T-helper 2 cell (primary cell): ENCODE measurements at places on chromosomes 2 and 18.
A peak's percentile ranks its signal among the peaks of the same experiment; 100 is the strongest.

DNA sequence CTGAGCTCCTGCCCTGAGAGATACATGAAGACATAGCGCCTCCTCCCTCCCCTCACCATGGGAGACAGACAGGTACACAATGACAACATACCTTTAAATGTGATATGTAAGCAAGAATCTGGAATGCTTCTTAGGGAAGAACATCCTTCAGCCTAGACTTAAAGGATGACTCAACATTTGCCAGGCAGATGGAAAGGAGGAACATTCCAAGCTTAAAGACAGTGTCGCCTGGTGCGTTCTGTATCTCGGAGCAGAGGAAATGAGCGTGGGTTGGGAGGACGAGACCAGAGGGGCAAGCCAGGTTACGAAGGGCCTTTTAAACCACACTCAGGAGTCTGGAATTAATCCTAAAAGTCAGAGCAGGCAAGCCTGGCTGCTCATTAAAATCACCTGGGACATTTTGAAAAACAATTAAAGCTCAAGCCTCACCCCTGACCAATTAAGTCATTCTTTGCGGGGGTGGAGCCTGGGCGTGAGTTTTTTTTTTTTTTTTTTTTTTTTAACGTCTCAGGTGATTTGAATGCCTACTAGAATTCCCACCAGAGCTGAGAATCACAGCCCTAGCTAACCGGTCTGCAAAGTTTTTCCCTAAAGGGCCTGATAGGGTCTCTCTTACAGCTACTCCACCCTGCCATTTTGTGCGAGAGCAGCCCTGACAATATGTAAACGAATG is 131.2 kb upstream of the SEC11C start:
- no peak for DNase-seq

- no peak for DNase-seq
Observed at GRCh38 chr2:219626540-219626939, 890 bp upstream of the SLC4A3 start.

DNA sequence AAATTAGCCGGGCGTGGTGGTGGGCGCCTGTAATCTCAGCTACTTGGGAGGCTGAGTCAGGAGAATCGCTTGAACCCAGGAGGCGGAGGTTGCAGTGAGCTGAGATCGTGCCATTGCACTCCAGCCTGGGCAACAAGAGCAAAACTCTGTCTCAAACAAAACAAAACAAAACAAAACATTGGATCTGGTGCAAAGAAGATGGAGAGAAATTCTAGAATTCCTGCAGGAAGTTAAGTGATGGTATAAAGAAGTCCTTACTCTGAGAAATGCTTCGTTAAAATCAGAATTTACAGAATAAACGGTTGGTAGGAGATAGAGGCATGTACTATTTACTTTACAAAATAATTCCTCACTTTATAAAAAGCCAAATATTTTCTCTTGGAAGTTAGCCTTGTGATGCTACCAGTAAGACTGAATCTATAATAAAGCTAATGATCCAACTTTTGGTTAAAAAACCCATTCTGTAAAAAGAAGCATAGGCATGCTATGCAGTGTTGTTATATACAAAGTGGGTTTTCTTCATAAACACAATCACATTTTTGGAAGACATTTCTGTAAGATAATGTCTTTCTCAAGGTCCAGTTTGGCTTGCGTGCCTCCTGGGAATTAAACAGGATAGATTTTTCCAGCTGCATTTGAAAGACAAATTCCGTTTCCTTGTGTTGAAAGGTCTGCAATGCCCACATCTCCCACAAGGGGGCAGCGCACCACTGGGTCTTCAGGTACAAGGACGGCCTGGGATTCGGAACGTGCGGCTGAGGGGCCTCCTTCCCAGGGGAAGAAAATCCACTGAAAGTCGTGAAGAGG is 35.6 kb upstream of the PNO1 start:
- DNase-seq = peak; percentile 67

- no peak for DNase-seq
Observed at GRCh38 chr2:227617316-227618230, at the start of gene SCYGR4. Gene SCYGR4, plus strand, starts transcription at chr2:227617498. Its CDS starts 0 bp downstream, at chr2:227617498.

GRCh38 chr2:234072454-234072853 is 22.0 kb downstream of the SPP2 start:
- DNase-seq = no peak

DNA sequence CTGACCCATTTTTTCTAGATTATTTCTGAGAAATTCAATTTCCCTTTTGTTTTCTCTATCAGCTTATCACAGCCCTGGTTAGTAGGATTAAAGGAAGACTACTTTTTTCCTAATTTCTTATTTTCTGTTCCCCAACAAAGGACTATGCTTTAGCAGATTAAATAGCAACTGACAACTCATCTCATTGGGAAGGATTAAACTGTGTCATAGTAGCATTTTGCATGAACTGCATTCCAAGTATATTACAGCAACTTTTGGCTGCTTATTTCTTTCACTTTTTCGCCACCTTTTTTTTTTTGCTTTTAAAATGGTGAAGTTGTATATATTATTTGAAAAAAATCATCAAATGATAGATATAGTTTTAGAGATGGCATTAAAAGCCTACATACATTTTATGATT is 570.3 kb downstream of the FBXO15 start:
- DNase-seq = no peak
